ENCODE measurements at places on chromosomes 4 and X.
A peak's percentile ranks its signal among the peaks of the same experiment; 100 is the strongest.

- no peak for DNase-seq
Measured at GRCh38 chrX:120653000-120653399, 23.1 kb upstream of the C1GALT1C1 start.

DNA sequence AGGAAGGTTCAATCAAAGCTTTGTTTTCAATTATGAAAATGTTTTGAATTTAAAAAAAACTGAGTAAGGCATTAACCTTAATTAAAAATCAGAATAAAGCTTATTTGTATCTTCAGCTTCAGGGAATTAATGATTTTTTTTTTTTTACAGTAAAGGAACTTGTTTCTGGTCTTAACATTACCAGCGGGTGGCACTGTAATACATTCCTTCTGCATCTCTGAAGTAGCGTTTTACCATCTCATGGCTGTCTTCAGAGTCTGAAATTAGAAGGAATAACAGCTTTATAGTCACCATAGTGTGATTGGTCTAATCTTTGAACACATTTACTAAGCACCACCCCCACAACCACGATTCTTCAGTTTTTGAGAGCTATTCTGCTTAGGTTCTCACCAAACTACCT is 102.6 kb downstream of the IL1RAPL2 start:
- DNase-seq, result peak; percentile 17

DNA sequence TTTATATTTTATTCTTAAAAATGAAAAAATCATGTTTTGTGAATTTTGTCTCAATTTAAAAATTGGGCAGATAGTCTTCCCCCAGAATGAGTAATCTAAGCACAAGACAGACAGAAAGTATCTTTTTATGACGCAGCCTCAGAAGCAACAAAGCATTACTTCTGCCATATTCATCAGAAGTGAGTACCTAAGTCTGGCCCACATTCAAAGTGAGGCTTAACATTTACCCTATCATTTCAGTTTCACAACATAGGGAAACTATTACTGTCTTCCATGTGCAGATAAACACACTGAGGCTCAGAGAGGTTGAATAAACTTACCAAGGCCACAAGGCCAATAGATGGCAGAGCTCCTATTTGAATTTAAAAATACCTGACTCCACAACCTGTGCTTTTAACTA is 4.4 kb upstream of the PRDX4 start:
- peak; percentile 14 for DNase-seq

DNA sequence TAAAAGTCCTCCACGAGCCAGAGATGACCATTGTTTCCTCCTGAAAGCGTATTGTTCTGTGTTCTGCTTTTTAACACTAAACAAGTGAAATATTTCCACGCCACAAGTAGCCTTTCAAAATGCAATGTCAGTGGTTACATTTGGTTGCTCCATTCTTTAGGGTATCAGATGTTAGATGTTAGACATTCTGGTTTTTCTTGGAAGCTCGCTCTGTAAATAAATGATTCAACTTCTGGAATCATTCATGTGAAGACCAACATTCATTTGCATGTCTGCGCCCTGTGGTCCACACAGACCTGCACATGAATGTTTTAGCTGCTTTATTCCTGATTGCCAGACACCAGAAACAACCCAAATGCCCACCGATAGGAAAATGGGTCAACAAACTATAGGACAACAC is 38.0 kb upstream of the HELT start:
- DNase-seq, result no peak

DNA sequence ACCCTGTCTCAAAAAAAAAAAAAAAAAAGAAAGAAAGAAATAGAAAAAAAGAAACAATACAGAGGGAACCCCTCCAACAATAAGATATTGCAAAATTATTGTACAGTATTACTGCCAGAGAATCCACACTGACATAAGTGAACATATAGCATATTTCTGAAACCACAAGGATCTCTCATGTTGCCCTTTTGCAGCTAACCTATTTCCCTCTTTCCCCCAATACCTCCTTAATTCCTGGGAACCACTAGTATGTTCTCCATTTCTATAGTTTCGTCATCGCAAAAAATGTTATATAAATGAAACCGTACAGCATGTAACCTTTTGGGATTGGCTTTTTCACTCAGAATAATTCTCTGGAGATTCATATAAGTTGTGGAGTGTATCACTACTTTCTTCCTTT is 20.0 kb upstream of the BMP2K start:
- no peak for DNase-seq

DNA sequence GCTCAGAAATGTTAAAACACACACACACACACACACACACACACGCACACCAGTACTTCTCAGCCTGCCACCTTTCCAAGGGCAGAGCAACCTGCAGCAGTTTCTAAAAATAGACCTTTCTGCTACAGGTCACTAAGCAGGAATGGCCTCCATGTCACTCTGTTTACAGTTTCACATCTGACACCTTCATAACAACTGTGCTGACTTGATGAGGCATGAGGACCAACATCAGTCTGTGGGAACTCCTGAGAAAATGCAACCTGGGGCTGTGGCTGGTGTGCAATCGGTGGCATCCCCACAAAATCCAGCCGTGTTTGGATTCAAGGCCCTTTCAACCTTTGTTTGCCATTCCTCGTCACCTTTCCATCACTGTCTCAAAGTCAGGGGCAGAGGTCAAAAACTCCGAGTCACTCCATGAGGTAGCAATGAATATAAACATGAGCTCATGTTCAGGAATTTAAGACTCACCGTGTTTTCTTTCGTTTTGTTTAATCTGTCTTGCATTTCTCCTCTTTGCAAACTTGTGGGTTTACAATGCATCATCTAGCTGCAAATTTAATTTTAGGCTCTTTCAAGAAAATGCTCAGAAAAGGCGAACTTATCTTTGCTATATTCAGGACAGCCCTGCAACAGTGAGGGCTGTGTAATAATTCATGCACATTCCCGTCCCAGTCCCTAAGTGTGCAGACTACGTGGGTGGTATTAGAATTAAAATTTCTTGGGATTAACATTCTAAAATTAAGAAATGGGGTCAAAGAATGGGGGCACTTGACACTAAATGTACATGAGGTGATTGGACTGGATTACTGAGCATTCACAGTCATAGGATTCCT is 135.3 kb downstream of the SHROOM3 start:
- DNase-seq, result no peak

GRCh38 chr4:23233596-23233995 is 540.9 kb downstream of the GBA3 start:
- DNase-seq, result no peak

GRCh38 chr4:26787461-26788340 is 72.9 kb upstream of the STIM2 start:
- peak; percentile 59 for DNase-seq

DNA sequence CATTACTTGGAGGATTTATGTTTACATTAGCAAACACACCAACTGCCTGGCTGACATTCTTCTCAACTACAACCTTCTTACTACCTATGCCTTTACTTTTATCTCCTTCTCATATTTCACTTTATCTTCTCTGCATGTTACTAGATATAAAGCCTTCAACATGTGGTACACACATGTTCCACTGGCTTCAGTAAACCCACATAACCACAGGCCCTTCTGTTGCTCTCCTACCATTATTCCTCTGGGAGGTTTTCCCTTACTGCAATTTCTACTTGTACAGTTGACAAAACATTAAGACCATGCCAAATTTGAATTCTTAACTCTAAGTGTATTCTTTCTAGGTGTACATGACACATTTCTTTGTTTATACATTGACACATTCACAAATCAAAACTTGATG is 133.1 kb downstream of the ARAP2 start:
- peak; percentile 6 for DNase-seq

DNA sequence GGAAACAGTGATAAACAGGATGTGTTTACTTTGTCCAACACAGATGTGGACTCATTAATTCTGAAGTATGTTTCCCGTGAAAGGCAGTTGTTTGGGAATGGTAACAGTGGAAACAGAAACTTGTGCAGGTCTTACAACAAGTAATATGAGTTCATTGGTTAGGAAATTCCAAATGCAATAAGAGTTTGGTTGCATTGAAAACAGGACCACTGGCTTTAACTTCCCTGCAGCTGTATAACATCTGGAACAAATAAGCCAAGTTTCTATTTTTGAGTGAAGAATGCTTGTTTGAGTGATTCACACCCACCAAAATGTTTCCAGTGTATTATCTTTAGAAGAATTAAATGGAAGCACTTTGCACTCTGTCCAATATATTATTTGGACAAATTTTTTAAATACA is 82.4 kb upstream of the BMP3 start:
- DNase-seq, result no peak

DNA sequence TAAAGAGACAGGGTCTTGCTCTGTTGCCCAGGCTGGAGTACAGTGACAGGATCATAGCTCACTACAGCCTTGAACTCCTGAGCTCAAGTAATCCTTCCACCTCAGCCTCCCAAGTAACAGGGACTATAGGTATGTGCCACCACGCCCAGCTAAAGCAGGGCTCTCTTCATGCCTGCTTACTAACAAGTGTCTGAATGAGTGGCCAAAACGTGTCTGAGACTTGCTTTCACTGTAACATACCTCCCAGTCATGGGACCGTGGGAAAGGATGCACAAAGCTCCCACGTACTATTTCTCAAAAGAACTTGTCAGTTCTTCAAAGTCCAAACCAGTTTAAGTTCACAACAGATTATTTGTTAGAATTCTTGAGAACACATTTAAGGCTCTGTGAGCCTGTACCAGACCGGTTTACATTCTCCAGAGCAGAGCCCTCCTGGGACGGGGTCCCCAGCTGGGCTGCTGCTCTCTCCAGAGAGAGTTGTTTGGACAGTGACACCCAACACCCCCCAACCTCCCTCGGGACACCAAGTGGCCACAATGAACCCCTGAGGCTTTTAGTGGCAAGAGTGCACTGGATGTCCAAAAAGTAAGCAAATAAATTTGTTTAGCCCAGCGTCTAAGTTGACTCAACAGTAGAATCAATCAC is 24.1 kb downstream of the SH3KBP1 start:
- DNase-seq, result peak; percentile 16

DNA sequence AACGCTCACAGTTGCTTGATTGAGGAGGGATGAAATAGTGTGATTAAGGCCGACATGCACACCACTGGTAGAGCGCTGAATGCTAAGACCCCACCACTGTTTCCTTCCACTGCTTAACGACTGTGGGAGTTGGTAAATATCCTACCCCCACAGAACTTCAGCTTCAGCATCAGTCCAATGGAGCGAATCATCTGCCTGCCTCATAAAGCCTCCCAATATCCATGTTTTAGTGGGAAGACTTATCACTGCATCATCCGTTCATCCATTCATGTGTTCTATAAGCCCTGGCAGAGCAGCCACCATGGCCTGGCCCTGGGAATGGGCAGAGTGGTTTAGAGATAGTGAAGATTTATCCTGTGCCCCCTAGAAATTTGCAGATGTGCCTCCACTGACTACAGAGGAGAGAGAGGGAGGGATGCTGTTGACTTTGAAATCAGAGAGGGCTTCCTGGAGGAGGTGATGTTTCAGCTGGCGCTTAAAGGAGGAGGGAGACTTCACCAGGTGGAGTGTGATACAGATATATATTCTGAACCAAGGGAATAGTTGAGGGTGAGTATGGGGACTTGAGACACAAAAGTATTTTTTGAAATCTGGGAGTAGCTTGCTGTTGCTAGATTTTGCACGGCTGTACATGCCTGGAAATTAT is 71.9 kb upstream of the STX18 start:
- no peak for DNase-seq

DNA sequence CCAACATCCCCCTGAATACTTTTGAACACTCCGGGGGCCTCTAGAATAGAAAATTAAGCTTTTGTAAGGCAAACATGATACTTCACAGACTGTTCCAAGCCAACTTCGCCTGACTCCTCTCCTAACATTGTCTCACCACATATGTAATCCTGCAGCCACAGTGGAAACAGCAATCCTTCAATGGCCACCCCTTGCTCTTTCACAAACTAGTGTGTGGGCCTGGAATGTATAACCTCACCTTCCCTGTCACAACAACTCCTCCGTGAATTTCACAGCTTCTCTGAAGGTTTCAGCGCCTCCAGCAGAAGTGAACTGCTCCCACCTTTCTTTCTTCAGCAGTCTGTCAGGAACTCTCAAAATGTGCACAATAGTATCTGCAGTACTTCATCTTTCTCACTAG is 185.1 kb downstream of the ADGRL3 start:
- no peak for DNase-seq

DNA sequence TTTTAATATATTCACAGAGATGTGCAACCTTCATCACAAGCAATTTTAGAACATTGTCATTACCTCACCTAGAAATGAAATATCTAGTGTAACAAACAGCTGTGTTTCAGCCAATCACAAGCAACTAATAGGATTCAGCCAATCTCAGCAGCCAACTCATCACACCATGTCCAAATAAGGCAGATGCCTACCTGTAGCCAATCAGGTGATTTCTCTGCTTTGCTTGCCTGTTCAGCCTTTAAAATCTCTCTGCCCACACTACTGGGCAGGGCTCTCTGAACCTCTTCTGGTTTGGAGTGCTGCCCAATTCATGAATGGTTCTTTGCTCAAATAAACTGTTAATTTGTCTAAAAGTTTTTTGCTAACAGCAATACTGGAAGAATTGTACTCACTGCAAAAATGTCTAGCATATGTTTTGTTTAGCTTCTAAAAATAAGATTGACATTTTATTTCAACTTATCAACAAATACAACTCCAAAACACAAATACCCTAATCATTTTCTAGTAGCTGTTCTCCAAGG is 52.4 kb upstream of the IGFBP7 start:
- DNase-seq, result no peak

DNA sequence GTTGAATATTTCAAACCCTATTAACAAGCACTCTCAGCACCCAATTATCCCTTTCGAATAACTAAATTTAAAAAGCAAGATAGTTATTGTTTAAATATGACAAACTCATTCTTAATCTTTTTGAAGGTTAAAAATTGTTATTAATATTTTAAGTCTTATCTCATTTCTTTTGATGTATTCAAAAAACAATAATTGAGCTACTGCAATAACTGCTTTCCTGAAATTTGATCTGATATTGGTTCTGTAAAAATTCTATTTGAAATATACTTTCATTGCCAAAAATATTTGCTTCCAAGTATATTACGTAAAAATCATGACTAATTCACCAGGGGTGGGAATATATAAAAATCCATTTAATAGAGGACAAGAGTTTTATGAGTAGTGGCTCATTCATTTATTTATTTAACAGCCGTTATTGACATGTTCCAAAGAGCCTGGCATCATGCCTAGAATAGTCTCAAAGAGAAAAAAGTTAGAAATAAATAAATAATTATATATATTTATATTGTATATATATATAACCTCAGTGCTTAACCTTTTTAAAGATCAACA is 34.4 kb downstream of the GLRA3 start:
- DNase-seq, result no peak

DNA sequence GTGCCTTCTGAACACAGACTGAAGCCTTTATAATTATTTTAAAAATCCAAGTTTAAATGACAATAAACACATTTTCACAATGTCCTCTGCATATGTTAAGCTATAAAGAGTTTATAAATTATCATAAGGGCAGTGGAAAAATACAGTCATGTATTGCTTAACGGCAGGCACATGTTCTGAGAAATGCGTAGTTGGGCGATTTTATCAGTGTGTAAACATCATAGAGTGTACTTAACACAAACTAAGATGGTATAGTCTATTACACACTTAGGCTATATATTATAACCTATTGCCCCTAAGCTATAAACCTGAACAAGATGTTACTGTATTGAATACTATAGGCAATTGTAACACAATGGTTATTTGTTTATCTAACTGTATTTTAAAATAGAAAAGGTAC is 254.7 kb downstream of the GABRG1 start:
- DNase-seq, result no peak

All from fibroblast of pulmonary artery (primary cell).